GM19239 (cell line): ENCODE measurements at places on chromosomes 2 and 18.

- DNase-seq: no peak
Measured at GRCh38 chr18:78156466-78156865, 823.2 kb upstream of the SALL3 start.

DNA sequence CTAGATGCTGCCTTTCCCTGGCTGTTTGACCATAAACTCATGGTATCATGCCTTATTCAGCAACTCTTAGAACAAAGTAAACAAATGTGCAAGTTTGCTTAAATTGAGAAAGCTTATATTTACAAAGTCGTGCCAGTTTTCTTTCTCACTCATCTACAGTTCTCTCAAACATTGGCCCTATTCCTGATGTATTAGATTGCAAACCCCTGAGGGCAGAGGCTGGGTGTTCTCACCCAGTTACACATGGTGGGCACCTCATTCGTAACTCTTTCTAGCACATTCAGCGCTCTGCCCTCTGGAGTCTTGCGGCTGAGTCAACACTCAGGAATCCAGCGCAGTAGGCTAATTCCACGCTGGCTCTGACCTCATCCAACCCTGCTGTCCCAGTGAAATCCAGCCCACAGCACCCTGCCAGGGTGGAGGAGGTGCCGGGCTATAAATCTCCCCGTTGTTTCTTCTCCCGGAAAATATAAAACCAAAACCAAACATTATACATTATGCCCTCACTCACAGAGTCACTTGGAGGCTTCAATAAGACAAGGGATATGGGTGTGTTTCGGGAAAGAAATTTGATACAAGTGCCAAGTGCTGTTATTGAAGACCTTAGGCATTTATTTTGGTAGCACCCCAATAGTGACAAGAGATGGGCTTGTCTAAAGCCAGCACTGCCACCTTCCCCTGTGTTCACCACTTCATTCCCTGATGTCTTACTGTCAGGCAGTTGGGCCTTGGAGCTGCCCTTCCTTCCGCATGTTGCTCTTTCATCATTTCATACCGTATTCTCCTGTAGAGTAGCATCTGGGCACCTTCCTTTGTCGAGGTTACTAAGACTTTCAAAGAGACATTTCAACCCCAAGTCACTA, 287.4 kb downstream of the PRKCE start:
- no peak for DNase-seq

DNA sequence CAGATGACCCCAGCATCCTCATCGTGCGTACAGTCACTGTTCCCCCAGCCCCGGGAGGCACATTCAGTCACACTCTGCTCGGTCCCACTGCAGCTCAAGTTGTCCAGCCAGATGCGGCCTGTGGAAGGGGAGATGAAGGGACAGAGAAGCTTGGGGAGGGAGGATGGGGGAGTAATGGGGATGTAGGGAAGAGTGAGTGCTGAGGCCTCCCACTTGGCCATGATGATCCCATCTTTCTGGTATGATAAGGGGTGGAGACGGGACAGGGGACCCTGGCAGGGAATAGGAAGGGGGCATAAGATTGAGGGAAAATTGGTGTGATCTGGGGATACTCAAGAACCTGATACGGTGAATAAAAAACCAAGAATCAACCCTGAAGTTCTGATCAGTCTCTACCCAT, 3.5 kb downstream of the LOXL3 start:
- no peak for DNase-seq

DNA sequence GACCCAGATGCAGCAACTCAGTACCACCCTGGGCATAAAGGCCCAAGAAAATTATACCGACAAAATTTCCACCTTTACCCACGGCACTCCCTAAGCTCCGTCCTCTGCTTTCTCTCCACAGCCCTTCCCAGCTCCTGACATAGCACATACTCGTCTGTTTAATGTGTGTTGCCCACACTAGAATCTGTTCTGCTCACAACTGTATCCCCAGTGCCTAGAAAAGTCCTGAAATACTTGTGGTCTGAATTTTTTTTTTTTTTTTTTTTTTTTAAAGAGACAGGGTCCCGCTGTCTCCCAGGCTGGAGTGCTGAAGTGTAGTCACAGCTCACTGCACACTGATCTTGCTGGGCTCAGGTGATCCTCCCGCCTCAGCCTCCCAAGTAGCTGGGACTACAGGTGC, 62.3 kb downstream of the ADCY3 start:
- DNase-seq: no peak

DNA sequence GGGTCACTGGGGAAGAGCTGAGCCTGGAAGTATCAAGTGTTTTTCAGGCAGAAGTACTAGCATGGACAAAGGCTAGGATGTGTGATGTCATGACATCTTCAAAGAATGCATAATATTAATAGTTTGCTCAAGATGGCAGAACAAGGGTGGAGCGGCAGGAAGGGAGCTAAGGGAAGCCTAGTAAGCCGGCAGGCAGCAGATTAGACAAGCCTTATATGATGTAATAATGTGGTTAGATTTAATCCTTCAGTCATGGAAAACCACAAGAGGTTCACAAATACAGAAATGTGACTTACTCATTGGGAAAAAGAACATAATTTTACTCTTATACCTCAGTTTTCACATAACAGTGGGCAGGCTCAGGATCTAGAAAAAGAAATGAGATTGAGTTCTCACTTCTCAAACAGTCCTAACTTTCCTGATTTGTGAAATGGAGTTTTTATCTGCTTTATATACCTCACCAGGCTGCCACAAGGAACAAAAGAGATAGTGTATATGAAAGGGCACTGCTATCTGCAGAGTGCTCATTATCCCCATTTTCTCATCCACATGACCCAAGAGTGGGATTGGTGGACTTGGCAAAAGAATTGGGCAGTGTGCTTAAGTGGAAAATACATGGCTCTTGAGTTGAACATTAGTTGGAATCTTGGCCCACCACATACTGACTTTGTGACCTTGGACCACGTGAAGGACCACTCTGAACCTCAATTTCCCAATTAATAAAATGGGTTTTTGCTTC, 89.1 kb upstream of the LHCGR start:
- DNase-seq: no peak

- no peak for DNase-seq
Measured at GRCh38 chr2:65227020-65227455, 593 bp upstream of the ACTR2 start.

DNA sequence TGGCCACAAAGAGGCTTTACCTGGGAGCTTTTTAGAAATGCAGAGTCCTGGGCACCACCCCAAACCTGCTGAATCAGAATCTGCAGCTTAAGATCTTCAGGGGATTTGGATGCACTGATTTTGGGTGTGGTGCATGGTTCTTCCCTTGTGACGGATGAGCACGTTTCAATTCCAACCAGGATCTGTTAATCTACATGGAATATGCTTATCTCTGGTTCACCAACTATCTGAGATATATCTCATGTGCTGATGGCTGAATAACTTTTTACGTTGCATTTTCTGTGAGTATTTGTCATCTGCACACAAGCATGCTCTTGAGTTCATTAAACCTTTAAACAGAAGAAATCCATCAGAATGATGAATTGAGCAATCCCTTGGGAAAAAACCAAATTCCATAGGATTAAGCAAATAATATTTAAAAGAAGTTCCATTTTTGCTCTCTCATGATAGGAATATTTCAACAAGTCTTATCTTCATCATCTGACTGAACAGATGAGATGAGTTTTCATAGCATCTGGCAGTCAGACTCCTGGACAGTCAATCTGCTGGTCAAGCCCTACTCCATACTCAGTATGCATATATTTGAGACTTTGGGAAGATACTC, 120.6 kb downstream of the PLB1 start:
- DNase-seq: no peak

GRCh38 chr18:80107426-80107825, 1.6 kb upstream of the ADNP2 start:
- DNase-seq: no peak

DNA sequence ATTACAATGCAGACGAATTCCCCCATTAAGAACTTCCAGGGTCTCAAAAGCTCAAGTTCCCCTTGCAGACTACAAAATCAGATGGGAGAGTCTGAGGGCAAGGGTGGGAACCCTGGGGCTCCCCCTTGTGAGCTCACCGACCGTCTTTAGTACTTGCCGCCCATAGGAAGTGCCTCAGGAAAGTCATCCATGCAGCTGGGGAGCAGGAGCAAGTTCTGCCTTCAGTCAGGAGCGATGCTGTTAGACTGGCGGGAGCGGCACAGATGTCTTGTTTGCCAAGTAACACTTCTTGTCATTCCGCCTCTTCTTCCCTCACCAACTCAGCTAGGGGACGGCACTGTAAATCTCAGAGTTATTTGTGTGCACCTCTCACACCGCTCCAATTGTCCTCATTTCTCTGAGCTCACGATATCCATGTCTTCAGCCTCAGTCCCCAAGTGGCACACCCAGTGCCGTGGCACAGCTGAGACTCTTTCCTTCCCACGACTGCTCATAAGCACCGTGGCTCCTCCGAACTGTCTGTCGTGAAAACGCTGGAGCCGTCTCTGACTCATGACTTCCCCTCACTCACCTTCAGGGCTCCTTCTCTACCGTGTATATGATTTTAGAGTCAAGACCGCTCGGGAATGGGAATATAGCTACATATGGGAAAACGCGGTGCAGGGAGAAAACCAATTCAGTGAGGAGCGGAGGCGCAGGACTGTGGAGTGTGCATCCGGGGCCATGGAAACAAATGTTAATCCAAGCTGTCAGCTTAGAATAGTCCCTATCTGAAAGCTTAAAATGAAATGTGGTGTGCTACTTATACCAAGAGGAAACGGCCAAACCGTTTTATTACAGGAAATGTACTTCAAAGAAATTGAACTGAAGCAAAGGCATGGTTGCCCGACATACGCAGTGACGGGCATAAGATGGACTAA, 34.0 kb downstream of the UXS1 start:
- DNase-seq: no peak

DNA sequence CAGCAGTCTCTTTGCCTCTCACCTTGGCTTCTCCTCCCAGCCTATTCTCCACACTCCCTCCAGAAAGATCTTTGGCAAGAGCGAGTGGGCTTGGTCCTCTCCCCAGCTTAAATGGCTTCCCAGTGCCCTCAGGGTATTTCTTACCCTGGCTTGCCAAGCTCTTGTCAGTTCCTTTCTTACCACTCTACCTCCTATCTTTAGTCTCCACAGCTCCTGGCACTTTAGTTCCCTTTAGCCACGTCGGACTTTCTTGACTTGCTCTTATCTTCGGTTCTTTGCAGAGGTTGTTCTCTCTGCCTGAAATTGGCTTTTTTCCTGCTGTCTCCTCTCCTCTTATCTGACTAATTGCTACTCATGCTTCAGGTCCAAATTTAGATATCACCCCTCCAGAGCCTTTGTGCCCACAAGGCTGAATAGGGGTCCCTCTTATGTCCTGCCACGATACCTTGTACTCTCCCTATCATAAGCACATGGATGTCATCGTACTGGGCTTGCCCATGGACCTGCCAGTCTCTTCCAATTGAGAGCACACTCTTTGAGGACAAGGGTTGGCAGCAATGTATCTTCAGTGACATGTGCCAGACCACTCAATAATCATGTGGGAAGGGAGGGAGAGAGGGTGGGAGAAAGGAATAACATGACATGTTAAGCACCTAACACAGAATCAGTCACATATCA, 131.7 kb upstream of the CTAGE1 start:
- DNase-seq: no peak

GRCh38 chr2:23432531-23432930, 47.6 kb downstream of the KLHL29 start:
- DNase-seq: no peak

DNA sequence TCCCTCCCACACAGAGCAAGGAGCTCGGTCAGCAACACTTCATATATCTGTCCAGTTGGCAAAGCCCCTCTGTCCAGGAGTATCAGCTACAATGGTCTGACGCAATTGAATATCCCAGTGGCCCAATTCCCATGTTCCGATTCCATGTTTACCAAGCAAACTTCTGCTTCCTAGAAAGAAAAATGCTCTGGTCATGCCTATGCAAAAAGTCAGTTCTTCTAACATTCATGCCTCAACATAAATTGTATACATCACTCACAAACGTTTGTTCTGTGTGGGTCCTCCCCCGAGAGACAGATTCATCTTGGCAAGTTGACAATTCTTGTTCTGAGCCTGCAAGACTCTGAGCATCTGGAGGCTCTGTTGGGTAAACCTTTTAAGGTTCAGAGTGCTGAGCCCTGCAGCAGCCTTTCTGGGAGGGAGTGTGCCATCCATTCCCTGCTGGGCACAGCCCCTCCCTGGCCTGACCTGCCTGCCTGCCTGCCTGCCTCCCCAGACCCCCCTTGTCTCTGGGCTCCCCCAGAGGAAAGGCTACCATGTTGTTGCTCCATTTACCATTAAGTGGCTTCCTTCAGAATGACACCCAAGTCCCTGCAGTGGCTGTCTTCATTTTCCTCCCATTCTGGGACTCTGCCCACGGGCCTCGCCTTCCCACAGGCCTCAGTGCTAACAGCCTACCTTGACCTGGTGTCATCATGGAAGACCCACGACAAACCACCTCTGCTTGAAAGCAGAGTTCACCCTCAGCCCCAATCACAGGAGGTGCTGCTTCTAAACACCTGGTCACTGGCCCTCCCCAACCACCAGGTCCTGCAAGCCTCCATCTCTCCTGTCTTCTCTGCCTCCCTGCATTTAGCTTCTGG, 37.6 kb upstream of the TAF1B start:
- DNase-seq: no peak

DNA sequence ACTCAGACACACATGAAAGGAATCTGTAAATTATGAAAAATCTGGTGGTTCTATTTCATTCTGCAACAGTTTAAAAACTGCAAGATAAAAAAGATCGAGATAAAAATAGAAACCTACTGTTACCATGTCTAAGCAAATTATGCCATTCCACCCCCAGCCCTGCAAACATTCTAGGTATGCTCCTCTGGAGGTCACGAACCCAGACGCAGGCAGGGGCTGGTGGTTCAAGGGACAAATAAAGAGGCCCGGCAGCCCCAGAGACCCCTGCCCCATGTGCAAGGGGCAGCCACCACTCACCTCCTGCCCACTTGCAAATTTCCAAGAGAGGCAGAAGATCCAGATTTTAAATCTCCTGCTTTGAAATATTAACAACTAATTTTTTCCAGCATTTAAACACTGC, 210.5 kb downstream of the ANAPC1 start:
- no peak for DNase-seq

DNA sequence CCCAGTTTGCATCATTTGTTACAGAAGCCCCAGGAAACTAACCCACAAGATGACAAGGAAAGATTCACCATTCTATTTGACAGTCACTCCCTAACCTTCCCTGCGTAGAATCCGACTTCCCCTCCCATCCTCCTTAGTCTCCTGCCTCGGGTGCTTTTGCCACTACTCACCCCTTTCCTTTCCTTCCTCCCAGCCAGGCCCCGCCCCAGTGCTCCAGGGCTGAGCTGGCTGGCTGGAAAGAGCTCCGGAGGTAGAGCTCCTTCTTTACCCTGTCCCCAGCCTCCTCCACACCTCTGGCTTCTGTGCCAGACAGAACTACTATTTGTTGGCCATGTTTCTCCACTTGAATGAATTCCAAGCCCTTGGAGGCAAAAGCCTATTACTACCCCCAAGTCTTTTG, 317.6 kb upstream of the NCKAP5 start:
- no peak for DNase-seq
